Trophoblast cell (in vitro differentiated cells and primary cell): ENCODE measurements at places on chromosomes 11 and 22.
A peak's percentile ranks its signal among the peaks of the same experiment; 100 is the strongest.

GRCh38 chr22:28016781-28017557, 97.9 kb upstream of the PITPNB start:
- no peak for DNase-seq

GRCh38 chr22:41274856-41275255, 11.1 kb downstream of the RANGAP1 start:
- DNase-seq, result no peak

GRCh38 chr11:2770096-2770751, 70.4 kb upstream of the KCNQ1OT1 start:
- no peak for DNase-seq

DNA sequence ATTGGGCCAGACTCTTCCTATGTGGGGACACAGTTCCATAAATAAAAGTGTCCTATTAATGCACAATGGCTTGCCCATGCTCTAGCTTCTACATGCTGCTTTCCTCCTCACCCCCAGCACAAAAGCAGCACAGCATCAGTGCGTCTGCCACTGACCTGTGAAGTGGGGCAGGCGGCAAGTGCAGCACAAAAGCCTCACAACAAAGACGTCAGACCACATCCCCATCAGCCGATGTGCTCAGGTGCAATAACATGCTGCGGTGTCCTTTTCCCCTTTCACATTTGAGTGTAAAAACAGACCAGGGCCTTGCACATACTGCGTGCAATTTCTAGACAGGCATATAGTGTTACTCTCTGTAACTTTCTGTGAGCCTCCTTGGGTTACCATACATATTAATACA, 12.8 kb downstream of the DKK3 start:
- no peak for DNase-seq

DNA sequence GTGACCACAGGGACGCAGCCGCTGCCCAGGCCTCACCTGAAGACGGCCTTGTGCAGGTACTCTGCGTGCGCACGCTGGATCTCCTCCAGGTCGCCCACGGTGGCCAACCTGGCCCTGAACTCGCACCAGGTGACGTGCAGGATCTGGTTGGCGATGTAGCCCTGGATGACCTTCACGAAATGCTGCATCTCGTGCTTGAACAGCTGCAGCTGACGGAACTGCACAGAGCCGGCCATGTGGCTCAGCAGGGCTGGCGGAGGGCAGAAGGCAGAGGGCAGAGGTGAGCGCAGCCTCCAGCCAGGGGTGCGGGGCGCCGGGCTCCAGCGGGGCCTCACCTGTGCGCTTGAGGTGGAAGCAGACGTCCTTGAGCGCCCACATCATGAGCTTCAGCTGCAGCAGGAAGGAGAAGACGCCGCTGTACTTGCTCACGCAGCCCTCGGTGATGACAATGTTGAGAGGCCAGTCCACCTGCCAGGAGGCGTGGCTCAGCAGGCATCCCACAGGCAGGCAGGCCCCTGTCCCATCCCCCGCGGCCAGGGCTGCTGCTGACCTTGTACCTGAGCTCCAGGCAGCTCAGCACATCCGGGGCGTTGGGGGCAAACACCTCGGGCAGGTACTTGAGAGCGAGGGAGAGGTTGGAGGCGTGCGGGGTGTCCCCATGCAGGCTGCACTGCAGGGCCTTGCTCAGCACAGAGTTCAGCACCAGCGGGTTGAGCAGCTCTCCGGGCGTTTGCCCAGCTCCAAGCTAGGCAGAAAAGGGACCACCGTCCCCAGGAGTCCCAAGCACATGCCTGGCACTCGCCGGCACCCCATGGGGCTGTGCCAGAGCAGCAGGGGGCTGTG, 17.6 kb downstream of the SELENOO start:
- DNase-seq, result no peak

- DNase-seq, result no peak
These were observed 54.3 kb upstream of the CLMP start for GRCh38 chr11:123249354-123249753.

DNA sequence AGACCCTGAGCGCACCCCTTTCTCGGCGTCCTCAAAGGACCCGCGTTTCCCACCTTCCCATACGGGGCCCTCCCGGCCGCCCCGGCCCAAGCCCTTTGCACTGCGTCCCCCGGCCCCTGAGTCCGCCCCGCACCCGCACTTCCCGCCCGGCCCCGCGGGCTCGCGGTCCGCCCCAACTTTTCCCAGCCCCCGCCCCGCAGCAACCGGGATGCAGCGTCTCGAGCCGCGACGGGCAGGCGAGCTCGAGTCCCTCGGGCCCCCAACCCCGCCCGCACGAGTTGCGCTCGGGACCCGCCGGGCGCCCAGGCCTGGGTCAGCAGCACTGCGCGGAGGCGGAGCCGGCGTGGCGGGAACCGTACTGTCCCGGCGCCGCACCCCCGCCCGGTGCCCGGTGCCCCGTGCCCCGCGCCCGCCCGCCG, 371 bp downstream of the SMCO4 start:
- DNase-seq, result peak; percentile 33

- DNase-seq, result no peak
These were observed 40.7 kb downstream of the SHANK2 start for GRCh38 chr11:71211631-71212030.

GRCh38 chr11:112253605-112254242, 6.9 kb downstream of the PLET1 start:
- DNase-seq, result peak; percentile 94

GRCh38 chr11:45237711-45238315, 48.3 kb downstream of the SYT13 start:
- no peak for DNase-seq

GRCh38 chr11:106011481-106011880, 10.6 kb downstream of the MSANTD4 start:
- DNase-seq, result no peak

DNA sequence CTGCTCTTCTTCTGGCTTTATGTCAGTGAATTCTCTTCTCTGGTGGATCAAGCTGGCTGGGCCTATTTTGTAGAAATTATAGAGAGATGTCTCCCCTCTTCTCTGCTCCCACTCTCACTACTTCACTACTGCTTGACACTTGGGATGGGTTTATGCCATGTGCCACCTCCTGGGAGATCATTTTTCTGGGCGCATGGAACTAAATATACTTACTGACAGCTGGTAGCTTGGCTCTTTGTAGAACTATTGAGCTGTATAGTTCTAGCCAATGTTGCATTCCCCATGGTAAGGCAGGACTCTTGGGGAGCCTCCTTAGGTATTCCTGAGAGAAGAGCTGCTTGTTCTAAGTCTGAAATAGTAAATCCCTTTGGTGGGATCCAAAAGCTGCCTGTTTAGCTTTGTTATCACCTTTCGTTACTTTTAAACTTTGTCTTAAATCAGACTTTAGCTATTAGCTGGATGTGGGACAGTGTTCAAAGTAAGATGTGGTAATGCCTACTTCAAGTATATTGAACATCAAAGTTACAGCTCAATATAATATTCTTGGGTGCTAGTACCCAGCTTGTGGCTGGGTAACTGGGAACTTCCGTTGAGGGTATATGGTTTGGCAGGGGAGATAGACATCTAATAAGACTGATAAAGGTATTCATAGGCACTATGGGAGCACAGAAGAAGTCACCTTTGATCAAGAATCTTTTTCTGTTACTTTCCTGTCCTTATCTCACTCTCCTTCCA, 87.5 kb upstream of the RRM1 start:
- no peak for DNase-seq

DNA sequence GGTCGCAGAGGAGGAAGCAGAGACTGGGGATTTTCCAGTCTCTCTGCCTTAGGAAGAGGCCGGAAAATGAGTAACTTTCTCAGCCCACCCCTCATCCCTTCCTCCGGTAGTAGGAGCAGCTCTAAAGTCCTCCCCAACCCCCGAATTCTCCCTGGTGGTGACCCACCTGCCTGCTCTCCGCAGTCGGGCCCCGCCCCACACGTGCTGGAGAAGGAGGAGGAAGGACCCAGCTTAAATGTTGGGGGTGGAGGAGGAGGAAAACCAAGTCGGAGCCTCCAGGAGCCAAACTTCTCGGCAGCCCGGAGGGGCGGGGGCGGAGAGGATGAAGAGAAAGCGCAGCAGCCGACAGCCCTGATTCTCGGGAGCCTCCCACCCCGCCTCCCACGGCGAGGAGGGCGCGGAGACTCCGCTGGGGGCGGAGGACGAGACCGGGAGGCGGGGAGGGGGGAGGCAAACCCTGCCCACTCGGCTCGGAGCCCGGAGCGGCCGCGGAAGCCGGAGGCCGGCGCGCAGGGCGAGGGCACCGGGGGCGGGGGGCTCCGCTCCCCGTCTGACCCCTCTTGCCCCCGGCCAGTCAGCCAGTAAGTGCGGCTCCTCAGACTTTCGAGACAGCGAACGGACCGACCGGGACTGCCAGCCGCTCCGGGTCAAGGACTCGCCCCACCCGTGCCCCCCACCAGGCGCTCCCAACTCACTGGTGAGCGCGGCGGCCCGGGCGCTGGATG, at the start of gene TPBGL:
Gene TPBGL (plus strand): TSS at position 464 of the 725 bp plus-strand sequence. CDS start 276 bp downstream, outside the sequence.
- DNase-seq, result no peak

- peak; percentile 83 for DNase-seq
These were observed 45.4 kb upstream of the SLC22A12 start for GRCh38 chr11:64545619-64546018.

- DNase-seq, result no peak
These were observed 16.2 kb upstream of the SLC6A5 start for GRCh38 chr11:20583201-20583600.

GRCh38 chr11:86676533-86677154, 4.2 kb upstream of the ME3 start:
- peak; percentile 18 for DNase-seq

DNA sequence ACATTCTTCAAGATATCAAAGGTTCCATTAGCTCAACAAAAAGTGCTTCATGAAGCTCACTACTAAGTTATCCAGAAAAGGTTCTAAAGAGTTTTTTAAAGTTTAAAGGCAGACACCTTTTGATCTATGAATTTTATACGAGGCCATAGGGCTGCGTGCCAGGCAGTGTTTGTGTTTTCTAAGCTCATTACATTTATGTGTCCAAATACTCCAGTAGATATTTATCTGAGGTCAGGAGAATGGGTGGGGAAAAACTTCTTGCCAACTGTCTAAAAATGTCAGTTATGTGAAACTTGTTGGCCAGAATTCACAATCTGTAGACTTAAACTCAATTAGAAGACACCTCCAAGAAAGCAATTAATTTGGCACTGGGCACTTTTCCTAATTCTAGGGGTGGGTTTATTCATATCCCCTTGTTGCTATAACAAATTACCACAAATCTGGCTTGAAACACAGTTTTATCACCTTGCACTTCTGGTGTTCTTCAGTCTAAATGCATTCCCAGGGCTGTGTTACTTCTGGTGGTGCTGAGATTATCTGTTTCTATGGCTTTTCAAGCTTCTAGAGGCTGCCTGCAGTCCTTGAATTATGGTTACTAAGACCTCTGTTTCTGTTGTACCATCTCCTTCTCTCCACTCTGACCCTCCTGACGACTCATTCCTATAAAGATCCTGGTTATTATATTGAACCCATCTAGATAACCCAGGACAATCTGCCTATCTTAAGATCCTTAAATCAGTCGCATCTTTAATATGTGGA, 1030.4 kb upstream of the CNTN5 start:
- peak; percentile 55 for DNase-seq

DNA sequence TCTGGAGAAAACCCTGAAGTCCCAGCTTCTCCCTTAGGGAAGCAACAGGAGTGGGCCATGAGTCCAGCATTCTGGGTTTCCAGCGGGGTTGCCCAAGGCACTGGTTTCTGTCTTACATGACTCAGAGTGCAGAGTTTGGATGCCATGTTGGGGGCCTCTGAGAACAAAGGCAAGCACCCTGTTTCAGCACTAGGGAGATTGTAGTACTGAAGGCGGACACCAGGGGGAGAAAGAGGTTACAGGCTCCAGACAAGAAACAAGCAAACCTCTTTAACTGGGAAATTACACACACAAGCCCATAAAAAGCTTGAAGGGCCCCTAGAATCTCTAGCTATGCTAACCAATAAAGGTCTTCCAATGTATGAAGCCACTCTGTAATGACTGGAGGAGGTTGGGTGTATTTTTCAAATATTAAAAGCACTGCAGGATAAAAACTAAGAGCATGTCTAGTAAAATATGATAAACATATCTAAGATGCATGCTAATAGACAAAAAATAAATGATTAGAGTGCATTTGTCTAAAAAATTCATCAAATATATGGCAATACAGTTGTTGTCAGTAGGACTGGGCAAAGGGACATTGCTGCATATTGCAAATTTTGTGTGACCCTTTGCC, 7.1 kb downstream of the MS4A6E start:
- DNase-seq, result peak; percentile 73

DNA sequence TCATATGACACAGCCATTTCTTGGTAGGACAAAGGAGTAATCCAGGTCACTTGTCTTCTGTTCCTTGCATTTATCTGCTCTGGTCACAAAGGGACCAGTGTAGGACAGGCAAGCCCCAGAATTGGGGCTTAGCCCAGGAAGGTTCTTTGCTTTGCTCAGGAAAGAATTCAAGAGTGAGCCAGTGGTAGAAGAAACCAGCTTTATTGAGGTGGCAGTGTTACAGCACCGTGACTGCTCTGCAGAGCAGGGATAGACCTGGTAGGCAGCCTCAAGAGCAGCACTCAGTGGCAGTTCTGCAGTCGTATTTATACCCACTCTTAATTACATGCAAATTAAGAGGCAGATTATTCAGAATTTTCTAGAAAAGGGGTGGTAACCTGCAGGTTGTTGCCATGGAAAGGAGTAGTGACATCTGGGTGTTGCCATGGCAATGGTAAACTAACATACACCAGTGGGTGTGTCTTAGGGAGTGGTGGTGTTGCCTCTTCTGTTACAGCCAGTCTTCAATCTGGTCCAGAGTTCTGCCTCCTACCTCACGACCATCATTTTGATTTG, 84.9 kb upstream of the RAB1B start:
- no peak for DNase-seq

GRCh38 chr11:61598886-61599868, 18.3 kb upstream of the SYT7 start:
- DNase-seq, result no peak

DNA sequence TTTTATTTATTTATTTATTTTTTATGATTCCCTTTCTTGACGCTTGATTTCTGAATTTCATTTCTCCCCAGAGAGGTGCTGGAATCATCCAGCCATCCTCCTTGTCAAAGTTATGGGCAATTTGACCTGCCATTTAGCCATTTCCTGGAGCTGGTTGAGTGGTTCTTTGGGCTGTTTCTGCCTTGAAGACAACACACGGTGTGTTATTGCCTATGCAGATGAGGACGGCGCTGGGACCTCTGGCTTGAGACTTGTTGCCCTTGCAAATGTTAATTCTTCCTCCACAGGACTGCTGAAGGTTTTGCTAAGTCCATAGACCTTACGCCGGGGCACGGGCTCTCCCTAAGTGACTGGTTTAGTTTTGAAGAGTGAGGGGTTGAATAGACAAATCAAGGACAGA, 147.9 kb upstream of the PLET1 start:
- no peak for DNase-seq

GRCh38 chr11:102773386-102773785, 7.0 kb downstream of the MMP10 start:
- DNase-seq, result no peak
